ENCODE measurements at places on chromosomes 12 and 14.
A peak's percentile ranks its signal among the peaks of the same experiment; 100 is the strongest.

- no peaks in the 10 kb centered on the region for H3K27me3 ChIP-seq
- DNase-seq, result no peak
- no peaks in the 10 kb centered on the region for H3K4me1 ChIP-seq
- H3K4me3 ChIP-seq, result no peak overlapping the region
- no peaks in the 10 kb centered on the region for H3K36me3 ChIP-seq
- no peak overlapping the region for H3K27ac ChIP-seq
Observed at GRCh38 chr12:42979746-42980145, 390.2 kb upstream of the PRICKLE1 start.

- no peaks in the 10 kb centered on the region for H3K27me3 ChIP-seq
- no peak overlapping the region for H3K27ac ChIP-seq
- no peaks in the 10 kb centered on the region for H3K36me3 ChIP-seq
- no peak overlapping the region for H3K4me3 ChIP-seq
Observed at GRCh38 chr12:102484428-102484958, 4.1 kb upstream of the IGF1 start.

DNA sequence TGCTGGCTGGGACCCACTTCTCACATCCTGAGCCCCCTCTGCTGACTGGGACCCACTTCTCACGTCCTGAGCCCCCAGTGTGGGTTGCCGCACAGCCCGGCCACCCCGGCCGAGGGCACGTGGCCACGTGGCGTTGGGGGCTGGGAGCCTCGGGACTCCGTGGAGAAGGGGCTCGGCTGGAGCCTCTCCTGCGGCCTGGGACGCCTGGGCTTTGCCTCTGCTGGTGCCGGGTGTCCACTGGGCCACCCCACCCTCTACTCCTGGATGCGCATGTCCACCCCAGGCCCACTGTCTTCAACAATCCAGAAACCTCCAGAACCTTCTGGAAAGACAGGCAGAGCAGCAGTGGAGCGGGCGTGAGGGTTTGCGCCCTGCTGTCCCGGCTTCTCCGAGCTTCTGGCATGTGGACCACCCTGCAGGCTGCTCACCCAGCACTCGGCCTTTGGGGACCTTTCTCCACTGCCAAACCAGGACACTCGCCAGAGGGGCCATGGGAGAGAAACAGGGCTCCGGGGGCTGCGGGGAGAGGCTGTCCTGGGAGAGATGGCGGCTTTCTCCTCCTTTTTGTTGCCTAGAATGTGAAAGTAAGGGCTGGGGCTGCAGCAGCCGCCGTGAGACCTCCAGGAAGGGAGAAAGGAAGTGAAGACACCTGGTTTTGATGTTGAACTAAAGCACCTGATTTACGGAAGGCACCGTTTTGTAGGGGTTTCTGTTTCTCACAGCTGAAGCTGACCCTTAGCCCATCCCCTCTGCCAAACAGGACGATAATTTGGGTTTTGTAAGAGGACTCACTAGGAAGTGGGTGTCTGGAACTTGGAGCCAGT is 30.0 kb downstream of the NOC4L start:
- H3K4me1 ChIP-seq, result peaks cover 5% of the 10 kb centered on the region
- no peak for DNase-seq
- no peak overlapping the region for H3K4me3 ChIP-seq
- no peaks in the 10 kb centered on the region for H3K36me3 ChIP-seq

- no peaks in the 10 kb centered on the region for H3K36me3 ChIP-seq
- H3K4me3 ChIP-seq, result no peak overlapping the region
- no peak overlapping the region for H3K27ac ChIP-seq
- DNase-seq, result no peak
Observed at GRCh38 chr14:63273129-63273528, 45.6 kb downstream of the GPHB5 start.

- H3K4me3 ChIP-seq, result no peak overlapping the region
- H3K27me3 ChIP-seq, result no peaks in the 10 kb centered on the region
- DNase-seq, result no peak
- no peaks in the 10 kb centered on the region for H3K36me3 ChIP-seq
- no peak overlapping the region for H3K27ac ChIP-seq
Observed at GRCh38 chr12:93727195-93727811, 50.1 kb downstream of the CRADD start.

DNA sequence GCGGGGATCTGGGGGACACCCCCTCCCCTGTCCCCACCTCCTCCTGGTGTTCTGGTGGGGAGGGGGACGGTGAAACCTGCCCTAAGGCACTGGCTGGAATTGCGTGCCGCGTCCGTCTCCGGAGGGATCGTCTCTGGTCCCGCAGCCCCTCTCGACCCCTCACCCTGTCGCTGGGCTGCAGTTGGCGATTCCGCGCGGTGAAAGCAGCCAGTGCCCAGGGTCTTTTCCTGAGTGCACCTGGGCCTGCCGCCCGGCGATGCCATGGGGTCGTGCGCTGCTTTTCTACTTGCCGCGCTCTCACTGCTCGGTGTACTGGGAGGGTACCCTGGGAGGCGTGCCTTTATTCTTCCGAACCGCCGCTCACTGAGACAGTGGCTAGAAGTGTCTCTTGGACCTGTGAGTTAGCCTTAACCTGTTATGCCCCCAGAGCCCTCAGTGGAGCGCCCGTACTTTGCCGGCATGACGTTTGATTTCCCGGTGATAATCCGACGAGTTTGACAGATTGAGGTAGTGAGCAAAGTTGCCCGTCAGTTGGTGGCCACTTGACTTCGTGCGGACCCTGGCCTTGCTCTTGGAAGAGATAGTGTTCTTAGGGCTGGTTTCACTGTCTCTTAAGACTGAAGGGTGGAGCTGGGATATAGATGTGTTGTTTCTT is 788 bp downstream of the SFSWAP start:
- H3K4me3 ChIP-seq, result peak overlapping the region; percentile 73
- peaks cover 8% of the 10 kb centered on the region for H3K4me1 ChIP-seq
- no peak for DNase-seq
- H3K27ac ChIP-seq, result peak overlapping the region; percentile 74

GRCh38 chr12:108914121-108914531 is 34.2 kb downstream of the DAO start:
- H3K27me3 ChIP-seq, result no peaks in the 10 kb centered on the region
- H3K4me1 ChIP-seq, result no peaks in the 10 kb centered on the region
- DNase-seq, result no peak
- H3K27ac ChIP-seq, result no peak overlapping the region

DNA sequence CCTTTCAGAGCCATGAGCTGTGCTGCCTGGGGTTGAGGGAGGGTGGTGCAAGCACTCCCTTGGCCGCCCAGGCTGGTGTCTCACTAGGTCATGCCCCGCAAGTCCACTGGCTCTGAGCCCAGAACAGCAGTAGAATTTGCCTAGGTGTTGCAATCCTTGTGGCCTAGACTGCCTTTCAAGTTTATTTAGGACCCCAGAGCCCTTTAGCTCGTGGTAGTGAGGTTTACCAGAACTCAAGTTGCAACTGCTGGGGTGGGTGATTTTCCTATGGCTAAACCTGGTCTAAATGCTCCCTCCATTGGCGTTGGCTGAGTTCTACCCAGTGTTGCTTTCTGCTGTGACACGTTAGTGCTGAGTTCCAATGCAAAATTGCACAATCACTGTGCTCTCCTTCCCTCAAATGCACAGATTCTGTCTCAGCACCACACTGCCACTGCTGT is 287.2 kb downstream of the BCAT1 start:
- H3K36me3 ChIP-seq, result no peaks in the 10 kb centered on the region
- no peaks in the 10 kb centered on the region for H3K4me1 ChIP-seq
- H3K27ac ChIP-seq, result no peak overlapping the region
- H3K27me3 ChIP-seq, result no peaks in the 10 kb centered on the region
- no peak for DNase-seq
- no peak overlapping the region for H3K4me3 ChIP-seq

GRCh38 chr12:109775172-109775881 is 57.9 kb downstream of the TRPV4 start:
- H3K4me1 ChIP-seq, result peaks cover 7% of the 10 kb centered on the region
- no peaks in the 10 kb centered on the region for H3K27me3 ChIP-seq
- no peak overlapping the region for H3K4me3 ChIP-seq
- no peak for DNase-seq

- H3K4me3 ChIP-seq, result no peak overlapping the region
- H3K27ac ChIP-seq, result no peak overlapping the region
- H3K27me3 ChIP-seq, result no peaks in the 10 kb centered on the region
- no peaks in the 10 kb centered on the region for H3K36me3 ChIP-seq
- no peaks in the 10 kb centered on the region for H3K4me1 ChIP-seq
- DNase-seq, result no peak
Observed at GRCh38 chr14:92314182-92314581, 8.8 kb upstream of the SLC24A4 start.

DNA sequence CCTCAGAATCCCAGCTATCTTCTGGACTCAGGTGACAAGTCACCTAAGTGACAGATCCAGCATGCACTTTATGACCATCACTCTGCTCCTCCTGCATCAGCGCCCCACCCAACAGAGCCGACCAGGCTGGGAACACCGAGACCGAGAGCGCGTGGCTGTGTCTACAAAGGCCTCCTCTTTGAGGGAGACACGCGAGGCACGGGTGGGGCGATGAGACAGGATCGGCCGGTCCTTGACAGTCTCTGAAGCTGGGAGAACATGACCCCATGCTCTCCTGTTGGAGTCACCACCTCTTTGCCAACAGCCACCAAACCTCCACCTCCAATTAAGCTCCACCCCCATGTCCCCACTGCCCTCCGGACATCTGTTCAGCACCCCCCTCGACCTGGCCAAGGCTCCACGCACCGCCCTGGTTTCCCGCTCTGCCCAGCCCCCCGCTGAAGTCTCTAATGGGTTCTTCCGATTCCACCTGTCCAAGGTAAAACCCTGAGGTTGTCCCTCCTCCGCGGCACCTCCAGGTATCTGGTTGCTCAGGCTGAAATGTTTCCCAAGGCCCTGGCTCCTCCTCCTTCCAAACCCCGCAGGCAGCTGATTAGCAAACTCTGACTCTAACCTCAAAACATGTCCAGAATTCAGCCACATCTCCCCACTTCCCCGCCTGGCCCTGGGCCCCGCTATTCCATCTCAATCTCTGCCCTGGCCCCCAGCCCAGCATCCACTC is 31.5 kb downstream of the HSP90AA1 start:
- peaks cover 25% of the 10 kb centered on the region for H3K36me3 ChIP-seq
- no peaks in the 10 kb centered on the region for H3K27me3 ChIP-seq
- H3K27ac ChIP-seq, result peak overlapping the region; percentile 15
- DNase-seq, result peak; percentile 80
- peaks cover 7% of the 10 kb centered on the region for H3K4me1 ChIP-seq
- no peak overlapping the region for H3K4me3 ChIP-seq
